ENCODE measurements at places on chromosomes 2 and 18. TPM values are rescaled to one million over a fixed set of nuclear protein-coding genes. Genes with fewer than 3 reads are reported as not detected.
A peak's percentile ranks its signal among the peaks of the same experiment; 100 is the strongest.

- DNase-seq: no peak
Observed at GRCh38 chr2:240135706-240136012, 446 bp downstream of the COPS9 start.

ZNF385B gene
- 4.2 TPM for polyA plus RNA-seq

DNPEP gene
- 80.6 TPM for polyA plus RNA-seq

HNMT gene
- 58.8 TPM for polyA plus RNA-seq

- DNase-seq: no peak
Observed at GRCh38 chr18:51659781-51660180, 462.3 kb upstream of the MEX3C start.

DNA sequence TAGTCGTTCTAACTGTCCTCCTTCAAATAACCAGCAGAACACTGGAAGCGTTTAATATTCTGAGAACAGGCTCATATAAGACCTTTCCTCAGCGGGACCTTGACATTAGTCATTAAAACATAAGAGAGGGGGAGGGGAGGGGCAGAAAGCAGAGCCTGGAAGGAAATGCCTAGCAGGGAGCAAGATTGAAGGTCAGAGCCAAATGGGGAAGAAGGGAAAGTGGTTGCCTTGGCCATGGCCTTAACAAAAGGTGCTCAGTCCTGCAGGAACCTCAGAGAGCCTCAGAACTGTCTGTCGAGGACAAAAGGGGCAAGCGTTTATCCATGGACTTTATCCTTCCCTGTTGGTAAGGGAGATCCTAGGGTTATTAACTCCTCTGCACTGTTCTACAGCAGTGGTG is 856 bp upstream of the PLA2R1 start:
- DNase-seq: no peak

DNA sequence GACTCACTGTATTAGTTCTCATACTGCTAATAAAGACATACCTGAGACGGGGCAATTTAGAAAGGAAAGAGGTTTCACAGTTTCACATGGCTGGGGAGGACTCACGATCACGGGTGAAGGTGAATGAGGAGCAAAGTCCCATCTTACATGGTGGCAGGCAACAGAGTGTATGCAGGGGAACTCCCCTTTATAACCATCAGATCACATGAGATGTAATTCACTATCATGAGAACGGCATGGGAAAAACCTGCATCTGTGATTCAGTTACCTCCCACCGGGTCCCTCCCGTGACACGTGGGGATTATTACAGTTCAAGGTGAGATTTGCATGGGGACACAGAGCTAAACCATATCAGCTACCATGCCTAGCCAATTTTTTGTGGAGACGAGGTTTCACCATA is 168.2 kb downstream of the NEDD4L start:
- no peak for DNase-seq

DNAJC5G gene
- polyA plus RNA-seq: 0.53 TPM

UGP2 gene
- 85.6 TPM for polyA plus RNA-seq

C2orf15 gene
- polyA plus RNA-seq: 8.1 TPM

VWC2L gene
- not detected for polyA plus RNA-seq

UCN gene
- polyA plus RNA-seq: 1.1 TPM

DNA sequence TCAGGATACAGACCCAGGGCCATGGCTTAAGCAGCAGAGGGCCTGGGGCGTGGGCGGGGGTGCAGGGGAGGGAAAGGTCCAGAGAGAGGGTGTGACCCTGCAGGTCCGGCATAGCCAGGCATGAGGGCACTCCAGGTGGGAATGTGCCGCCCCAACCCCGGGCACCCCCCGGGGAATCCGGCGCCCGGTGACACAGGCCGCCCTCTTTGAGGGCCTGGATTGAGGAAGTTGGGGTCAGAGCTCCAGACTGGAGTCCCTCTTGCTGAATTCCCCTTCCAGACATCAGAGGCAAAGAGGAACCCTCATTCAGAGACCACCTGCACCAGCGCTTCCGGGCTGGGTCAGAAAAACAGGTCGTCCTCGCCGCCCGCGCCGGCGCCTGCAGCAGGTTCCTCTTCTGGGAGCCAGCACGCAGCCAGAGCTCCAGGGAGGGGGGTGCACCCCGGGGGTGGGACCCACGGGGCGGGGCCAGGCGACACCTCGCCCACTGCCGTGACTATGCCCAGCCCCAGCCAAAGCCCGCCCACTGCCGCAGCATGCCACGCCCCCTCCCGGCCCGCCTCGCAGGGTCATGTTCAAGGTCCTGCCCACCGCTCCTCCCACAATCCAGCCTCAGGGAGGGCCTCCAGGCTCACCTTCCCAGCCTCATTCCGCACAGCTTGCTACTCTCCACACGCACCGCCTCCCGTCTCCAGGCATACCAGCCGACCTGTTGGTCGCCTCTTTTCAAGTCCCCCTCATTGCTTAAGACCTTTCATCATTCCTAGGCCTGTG is 98.3 kb upstream of the ID2 start:
- DNase-seq: peak; percentile 82

PLGLB1 gene
- 14.4 TPM for polyA plus RNA-seq

GRCh38 chr18:23178201-23178600 is 42.9 kb downstream of the CABLES1 start:
- DNase-seq: no peak

- no peak for DNase-seq
Observed at GRCh38 chr2:144943293-144943941, 423.5 kb upstream of the ZEB2 start.

DNA sequence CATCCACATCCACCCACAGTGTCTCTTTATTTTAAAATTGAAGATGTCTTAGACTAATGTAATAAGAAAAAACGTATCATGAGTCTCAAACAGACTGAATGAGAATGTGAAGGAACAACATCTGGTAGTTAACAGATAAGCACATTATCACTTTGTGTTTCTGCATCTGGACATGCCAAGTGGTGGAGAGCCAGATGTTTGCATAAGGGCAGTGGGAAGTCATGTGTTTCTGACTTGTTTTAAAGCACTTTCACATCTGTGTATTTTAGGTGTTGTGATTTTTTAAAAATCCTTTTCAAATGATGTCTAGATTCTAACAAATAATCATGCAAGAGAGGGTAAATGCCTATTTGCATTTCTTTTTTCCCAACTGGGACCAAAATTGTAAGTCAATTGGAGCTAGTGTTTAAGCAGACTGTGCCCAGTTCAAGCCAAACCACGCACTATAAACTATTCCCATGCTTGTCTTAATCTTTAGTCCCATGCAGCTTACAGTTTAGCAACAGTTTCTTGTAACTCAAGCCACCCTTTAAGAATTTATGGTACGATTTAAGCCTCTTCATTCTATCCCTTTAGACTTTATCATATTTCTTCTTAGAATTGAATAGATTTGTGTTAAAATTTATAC is 272.7 kb upstream of the DOK6 start:
- peak; percentile 10 for DNase-seq

C18orf63 gene
- polyA plus RNA-seq: not detected

FARSB gene
- polyA plus RNA-seq: 22.9 TPM

GRCh38 chr2:53994818-53995808 is 24.3 kb upstream of the PSME4 start:
- no peak for DNase-seq

RNF144A gene
- 22.8 TPM for polyA plus RNA-seq

DNA sequence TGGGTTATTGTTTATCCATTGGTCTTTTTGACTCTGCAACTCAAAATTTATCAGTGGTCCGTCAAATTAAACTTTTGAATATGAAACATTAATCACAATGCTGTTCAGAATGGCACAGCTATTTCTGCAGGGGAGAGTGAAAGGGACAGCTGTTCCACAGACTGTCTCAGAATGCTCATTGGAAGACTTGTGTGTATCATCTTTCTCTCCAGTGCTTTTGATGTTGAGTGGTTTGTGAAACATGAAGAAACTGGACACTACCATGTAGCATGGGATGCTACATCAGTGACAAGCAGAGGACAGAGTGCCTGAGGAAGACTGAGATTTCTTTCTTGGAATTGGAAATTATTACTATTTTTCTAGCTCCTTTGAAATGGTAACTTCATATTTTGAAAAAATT is 115.7 kb downstream of the PLCL1 start:
- no peak for DNase-seq

IL1B gene
- 1.3 TPM for polyA plus RNA-seq

GRCh38 chr2:17251171-17251570 is 267.1 kb downstream of the RAD51AP2 start:
- DNase-seq: no peak

NEU2 gene
- polyA plus RNA-seq: not detected

- no peak for DNase-seq
Observed at GRCh38 chr2:72031346-72032110, 116.1 kb downstream of the CYP26B1 start.

DNA sequence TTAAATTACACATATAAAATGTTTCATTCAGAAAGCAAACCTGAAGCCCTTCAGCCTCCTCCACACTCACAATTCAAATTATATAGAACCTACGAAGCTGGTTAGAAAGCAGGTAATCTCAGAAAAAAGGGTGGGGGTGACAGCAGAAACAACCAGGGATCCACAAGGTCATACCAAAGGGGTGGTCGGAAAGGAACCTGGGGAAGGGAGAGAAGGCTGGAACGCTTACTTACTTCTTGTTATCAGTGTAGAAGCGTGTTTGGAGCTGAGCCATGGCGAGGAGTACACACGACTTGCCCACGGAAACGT is 316 bp downstream of the WDR12 start:
- no peak for DNase-seq

DNA sequence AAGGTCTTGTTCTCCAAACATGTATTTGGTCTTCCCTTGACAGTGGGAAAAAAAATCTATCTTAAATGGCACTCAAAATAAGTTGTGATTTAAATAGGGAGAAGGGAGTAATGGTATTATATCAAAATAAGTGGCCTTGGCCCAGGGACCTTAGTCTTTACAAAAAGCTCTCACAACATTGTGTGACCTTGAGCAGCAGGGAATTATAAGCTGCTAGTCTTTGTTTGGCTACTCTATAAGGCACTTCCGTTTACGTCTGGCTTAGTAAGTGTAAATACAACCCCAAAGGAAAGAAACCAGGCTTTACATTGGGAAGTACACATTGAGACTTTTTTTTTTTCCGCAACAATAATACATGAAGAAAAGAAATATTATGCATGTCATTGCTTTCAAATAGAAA is 734.0 kb upstream of the LINC00305 start:
- no peak for DNase-seq

TMSB10 gene
- polyA plus RNA-seq: 1,992 TPM

DNA sequence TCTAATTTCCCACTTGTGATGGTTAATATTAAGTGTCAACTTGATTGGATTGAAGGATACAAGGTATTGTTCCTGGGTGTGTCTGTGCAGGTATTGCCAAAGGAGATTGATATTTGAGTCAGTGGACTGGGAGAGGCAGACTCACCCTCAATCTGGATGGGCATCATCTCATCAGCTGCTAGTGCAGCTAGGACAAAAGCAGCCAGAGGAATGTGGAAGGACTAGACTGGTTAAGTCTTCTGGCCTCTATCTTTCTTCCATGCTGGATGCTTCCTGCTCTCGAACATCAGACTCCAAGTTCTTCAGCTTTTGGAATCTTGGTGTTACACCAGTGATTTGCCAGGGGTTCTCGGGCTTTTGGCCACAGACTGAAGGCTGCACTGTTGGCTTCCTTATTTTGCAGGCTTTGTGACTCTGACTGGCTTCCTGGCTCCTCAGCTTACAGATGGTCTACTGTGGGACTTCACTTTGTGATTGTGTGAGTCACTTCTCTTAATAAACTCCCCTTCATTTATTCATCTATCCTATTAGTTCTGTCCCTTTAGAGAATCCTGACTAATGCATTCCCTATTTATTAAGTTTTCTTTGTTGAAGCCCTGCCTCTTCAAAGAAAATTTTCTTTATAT is 1087.5 kb upstream of the NXPH2 start:
- DNase-seq: no peak

ACVR1C gene
- 0.18 TPM for polyA plus RNA-seq

GRCh38 chr2:158610059-158610458 is 153.3 kb downstream of the PKP4 start:
- DNase-seq: no peak

DNA sequence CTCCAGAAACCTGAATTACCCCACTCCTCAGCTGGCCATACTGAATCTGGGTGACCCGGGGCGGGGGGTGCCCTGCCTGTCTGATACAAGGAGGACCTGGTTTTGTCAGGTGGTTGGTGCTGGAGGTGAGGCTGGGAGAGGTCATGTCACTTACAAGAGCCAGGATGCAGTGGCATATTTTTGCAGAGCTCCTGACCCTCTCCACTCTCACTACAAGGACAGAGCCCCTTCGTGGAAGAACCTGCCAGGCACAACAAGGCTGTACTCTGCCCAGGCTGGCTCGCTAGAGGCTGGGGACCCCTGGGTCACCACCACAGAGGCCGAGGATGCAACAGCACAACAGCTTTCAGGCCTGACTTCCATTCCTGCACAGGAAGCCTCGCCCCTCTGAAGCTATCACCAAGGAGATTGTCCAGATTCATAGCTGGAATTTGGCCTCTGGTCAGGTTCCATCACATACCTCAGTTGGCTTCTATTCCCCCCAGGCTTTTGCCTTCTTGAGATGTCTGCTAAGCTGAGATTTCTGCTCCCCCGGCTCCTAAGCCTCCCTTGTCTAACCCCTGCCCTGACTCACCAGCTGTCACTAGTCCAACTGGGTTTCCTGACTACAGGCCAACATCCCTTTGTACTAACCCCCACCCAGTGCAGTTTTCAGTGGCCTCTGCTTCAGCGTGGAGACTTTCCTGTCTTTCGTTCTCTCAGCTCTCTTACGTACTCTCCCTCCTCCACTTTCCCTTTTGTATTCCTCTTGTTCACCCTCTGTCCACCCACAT is 132.5 kb upstream of the EPAS1 start:
- peak; percentile 54 for DNase-seq

GRCh38 chr2:47561906-47562305 is 158.9 kb downstream of the MSH2 start:
- DNase-seq: no peak

GRCh38 chr2:112138159-112139032 is at the start of gene FBLN7:
FBLN7 (plus strand) TSS chr2:112138385; CDS start chr2:112138656, 271 bp downstream.
- peak; percentile 12 for DNase-seq

DNA sequence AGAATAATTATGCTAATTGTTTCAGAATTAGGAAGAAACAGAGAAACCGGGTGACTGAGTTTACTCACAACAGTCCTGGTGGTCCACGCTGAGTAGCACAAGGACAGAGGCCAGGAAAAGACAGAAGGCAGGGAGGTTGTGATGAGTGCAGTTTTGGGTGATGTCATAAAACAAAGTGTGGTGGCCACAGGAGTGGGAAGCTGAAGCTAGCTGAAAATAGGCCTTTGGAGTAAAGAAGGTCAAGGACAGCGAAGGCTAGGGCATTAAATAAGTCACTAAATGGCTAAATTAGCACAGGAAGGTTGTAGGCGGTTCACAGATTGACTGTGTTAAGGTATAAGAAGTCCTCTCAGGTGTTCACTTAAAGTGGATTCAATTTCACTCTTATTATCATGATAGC is 120.9 kb upstream of the TTN start:
- DNase-seq: no peak

GRCh38 chr18:46429130-46429529 is 227.9 kb downstream of the LOXHD1 start:
- DNase-seq: no peak

CACNB4 gene
- 4.2 TPM for polyA plus RNA-seq

- no peak for DNase-seq
Observed at GRCh38 chr2:86275384-86275799, 62.0 kb downstream of the REEP1 start.

- no peak for DNase-seq
Observed at GRCh38 chr2:112725545-112726457, 5.0 kb downstream of the NT5DC4 start.

MYL12A gene
- 338 TPM for polyA plus RNA-seq

Measured in right lung (tissue), 10 donors.